ENCODE measurements at places on chromosomes 13 and 19.

- DNase-seq = no peak
Observed at GRCh38 chr13:54445453-54445852, 1416.8 kb downstream of the OLFM4 start.

DNA sequence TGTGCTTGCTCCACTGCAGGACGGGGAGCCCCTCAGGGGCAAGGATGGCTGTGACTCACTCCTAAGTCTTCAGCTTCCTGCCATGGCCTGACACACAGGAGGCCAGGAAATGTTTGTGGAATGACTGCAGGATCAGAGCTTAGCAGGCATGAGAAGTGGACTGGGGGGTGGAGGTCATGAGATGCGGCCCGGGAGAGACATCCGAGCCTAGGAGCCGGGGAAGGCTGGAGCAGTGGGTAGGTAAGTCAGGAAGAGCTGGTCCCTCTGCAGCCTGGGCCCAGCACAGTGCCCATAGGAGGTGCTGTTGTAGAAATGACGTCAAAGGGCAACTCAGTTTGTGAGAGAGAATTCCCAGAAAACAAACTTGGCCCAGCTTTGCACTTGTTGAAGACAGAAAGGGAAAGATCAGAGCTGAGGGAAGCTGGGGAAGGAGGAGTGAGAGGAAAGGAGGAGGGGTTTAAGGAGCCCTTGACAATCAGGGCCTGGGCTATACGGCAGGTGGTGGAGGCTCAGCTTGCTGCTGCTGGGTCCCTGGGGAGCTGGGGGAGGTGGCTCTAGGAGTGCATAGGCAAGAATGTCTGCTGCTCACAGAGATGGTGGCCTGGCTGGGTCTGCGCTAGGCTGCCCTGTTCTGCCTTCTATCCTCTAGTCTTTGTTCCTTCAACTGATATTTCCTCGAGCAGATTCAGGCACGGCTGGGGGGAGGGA, 18.5 kb downstream of the POU2F2 start:
- DNase-seq = no peak

GRCh38 chr13:60836821-60837220, 439.8 kb downstream of the TDRD3 start:
- no peak for DNase-seq

GRCh38 chr13:35965226-35965927, 165.8 kb downstream of the DCLK1 start:
- no peak for DNase-seq

DNA sequence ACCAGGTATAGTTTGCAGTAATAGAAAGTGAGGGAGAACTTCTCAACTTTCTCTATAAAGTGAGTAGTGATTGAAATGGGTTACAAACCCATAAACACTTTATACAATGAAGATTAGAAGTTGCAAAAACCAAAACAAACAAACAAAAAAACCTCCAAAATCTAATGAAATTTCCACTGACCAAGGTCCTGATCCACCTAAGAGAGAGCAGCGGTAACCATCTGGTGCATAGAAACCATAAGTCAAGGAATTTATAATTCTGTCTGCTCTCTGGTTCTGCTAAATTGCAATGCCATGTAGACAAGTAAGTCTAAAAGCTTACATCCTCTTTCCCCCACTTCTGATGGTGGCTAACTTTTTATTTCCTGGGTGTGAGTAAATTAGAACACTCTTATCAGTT, 463.4 kb downstream of the EFNB2 start:
- no peak for DNase-seq

GRCh38 chr13:91948736-91949135, 550.3 kb downstream of the GPC5 start:
- no peak for DNase-seq

GRCh38 chr13:45691251-45691650, 10.9 kb upstream of the CBY2 start:
- DNase-seq = no peak

- DNase-seq = no peak
Observed at GRCh38 chr19:44754750-44755080, 6.2 kb downstream of the BCL3 start.

GRCh38 chr19:2221250-2221831, 14.8 kb downstream of the PLEKHJ1 start:
- no peak for DNase-seq

DNA sequence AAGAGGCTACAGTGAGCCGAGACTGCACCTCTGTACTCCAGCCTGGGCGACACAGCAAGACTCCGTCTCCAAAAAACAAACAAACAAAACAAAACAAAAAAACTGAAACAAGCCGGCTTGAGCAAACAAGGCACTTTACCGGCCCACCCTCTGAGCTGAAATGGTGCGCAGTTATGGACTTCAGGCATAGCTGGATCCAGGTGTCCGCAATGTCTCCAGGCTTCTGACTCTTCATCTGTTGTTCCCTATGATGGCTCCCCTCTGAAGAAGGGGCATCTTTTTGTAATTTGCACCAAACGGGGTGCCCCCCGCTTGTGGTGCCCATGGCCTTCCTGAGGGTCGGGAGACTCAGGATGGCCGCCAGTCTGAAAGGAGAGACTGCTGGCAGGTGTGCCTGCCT, 6.2 kb downstream of the C2CD4C start:
- DNase-seq = peak; percentile 31
